Activated naive CD8-positive, alpha-beta T cell treated with anti-CD3 and anti-CD28 coated beads, Interleukin-2, amount 10 ng/mL, durations not matched to agents 7 days and 5 days (primary cell): ENCODE measurements at places on chromosomes 6 and 20. TPM values are rescaled to one million over a fixed set of nuclear protein-coding genes. Genes with fewer than 3 reads are reported as not detected.

Gene KIFC1
- 117 TPM for total RNA-seq

Gene APOM
- total RNA-seq: 3.1 TPM

Gene KCNB1
- total RNA-seq: 0.09 TPM

Gene ZNF311
- 0.45 TPM for total RNA-seq

Gene DEFB118
- not detected for total RNA-seq

Gene PRND
- not detected for total RNA-seq

Gene KCNG1
- not detected for total RNA-seq

Gene TGM2
- 0.50 TPM for total RNA-seq

Gene SUMO4
- 9.3 TPM for total RNA-seq

Gene SPTLC3
- 0.94 TPM for total RNA-seq

Gene HLA-DRA
- 25.8 TPM for total RNA-seq

Gene DCBLD1
- 6.2 TPM for total RNA-seq

Gene CENPW
- total RNA-seq: 43.3 TPM

DNA sequence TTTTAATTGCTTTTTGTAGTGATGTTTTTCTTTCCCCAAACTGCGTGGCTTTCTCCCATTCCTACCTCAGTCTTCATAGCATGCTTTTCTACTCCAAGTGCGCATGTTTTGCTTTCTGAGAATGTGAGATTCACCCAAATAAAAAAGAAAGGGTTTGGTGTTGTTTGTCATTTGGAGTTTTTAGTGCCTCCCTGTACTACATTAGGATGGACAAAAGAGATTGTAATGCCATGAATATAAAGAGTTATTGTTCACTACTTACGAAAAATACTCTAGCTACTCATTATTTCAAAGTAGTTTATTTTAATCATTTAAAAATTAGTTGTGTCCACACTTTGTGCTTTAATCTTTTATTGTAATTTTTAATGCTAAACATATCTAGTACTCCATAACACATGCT, 81.8 kb downstream of the RNF217 start:
- no peaks in the 10 kb centered on the region for H3K4me1 ChIP-seq
- H3K36me3 ChIP-seq: no peaks in the 10 kb centered on the region
- no peaks in the 10 kb centered on the region for H3K27me3 ChIP-seq
- no peak overlapping the region for H3K4me3 ChIP-seq
- no peak overlapping the region for H3K27ac ChIP-seq

DNA sequence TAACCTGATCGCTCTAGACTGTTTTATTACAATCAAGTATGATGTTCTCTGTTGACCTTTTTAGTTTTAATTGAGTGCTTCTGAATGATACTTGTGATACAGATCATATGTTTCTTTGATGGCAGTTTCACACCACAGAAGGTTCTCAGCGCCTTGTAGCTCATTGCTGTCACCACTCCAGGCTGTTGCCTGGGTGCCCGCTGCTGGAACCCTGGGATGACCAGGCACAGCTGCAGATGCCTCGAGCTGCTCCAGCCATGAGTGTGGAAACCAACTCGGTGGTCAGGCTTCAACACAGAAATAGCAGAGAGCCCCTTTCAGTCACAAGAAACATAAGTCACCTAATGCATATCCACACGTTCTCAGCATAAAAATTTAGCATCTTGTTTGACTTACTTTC, 112.7 kb downstream of the RPP40 start:
- H3K4me1 ChIP-seq: peaks cover 4% of the 10 kb centered on the region
- no peak overlapping the region for H3K27ac ChIP-seq
- H3K4me3 ChIP-seq: no peak overlapping the region
- peaks cover 18% of the 10 kb centered on the region for H3K36me3 ChIP-seq

DNA sequence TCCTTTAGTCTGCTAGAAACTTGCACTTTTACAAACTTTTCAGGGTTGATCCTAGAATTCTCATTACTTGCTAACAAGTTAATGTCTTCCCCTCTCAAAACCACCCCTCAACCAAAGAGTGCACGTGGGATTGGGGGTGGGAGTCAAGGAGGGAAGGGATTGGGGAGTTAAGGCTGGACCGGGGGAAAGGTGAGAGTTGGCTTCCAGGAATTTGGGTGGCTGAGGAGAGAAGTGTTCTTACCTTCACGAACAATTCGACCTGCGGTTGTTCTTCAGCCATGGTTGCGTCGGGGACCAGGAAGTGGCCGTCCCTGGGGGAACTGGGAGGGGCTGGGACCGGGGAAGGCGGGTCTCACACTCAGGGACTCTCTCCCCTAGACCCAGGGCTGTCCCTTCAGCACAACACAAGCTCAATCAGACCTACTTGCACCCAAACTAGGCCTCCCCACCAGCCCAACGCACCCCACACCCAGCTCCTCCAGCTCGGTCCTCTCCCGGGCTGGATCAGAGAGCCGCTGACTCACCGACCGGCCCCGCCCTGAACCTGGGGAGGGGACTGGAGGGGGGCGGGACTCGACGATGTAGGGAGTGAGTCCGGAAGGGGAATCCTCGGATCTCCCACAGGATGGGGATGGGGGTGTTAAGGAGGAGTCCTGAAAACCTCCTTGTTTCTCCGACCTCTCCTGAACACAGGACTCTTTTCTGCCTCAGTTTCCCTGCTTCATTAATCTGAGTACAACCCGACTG, at the start of gene CLIC1:
CLIC1 (minus strand) TSS at position 510 of the 747 bp plus-strand sequence; CDS start at position 280, 230 bp downstream.
- H3K27ac ChIP-seq: peak within 1 kb of the TSS; percentile 93
- DNase-seq: peak; percentile 78
- peaks cover 38% of the 10 kb centered on the region for H3K36me3 ChIP-seq
- peak within 1 kb of the TSS; percentile 98 for H3K4me3 ChIP-seq

GRCh38 chr6:150732765-150733539, 132.6 kb upstream of the MTHFD1L start:
- no peak overlapping the region for H3K27ac ChIP-seq
- H3K4me1 ChIP-seq: no peaks in the 10 kb centered on the region
- no peaks in the 10 kb centered on the region for H3K36me3 ChIP-seq
- no peaks in the 10 kb centered on the region for H3K27me3 ChIP-seq

DNA sequence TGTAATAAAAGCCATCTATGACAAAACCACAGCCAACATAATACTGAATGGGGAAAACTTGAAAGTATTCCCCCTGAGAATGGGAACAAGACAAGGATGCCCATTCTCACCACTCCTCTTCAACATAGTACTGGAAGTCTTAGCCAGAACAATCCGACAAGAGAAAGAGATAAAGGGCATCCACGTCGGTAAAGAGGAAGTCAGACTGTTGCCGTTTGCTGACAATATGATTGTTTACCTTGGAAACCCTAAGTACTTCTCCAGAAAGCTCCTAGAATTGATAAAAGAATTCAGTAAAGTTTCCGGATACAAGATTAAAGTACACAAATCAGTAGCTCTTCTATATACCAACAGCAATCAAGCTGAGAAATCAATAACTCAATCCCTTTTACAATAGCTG, 14.0 kb upstream of the RUNX2 start:
- H3K36me3 ChIP-seq: peaks cover 47% of the 10 kb centered on the region
- no peak overlapping the region for H3K27ac ChIP-seq
- no peak overlapping the region for H3K4me3 ChIP-seq

DNA sequence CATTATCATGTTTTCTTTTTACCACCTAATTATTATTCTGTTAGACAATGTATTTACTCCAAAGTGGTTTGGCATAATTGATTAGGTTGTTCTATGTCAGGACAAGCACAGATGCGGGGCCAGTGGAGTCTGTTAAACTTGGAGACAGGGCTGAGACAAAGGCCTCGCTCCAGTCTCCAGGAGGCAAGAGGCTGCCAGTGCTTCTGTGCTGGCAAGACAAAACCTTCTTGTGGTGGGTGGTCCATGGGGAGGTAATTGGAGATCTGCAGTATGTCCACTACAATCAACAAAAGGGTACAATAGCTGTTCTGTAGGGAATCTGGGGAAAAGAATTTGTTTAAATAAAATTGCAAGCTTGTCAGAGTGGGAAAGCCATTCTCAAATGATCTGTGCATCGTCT, 677.2 kb upstream of the SLC35B3 start:
- no peaks in the 10 kb centered on the region for H3K27me3 ChIP-seq
- no peaks in the 10 kb centered on the region for H3K4me1 ChIP-seq
- no peaks in the 10 kb centered on the region for H3K36me3 ChIP-seq
- no peak overlapping the region for H3K27ac ChIP-seq

DNA sequence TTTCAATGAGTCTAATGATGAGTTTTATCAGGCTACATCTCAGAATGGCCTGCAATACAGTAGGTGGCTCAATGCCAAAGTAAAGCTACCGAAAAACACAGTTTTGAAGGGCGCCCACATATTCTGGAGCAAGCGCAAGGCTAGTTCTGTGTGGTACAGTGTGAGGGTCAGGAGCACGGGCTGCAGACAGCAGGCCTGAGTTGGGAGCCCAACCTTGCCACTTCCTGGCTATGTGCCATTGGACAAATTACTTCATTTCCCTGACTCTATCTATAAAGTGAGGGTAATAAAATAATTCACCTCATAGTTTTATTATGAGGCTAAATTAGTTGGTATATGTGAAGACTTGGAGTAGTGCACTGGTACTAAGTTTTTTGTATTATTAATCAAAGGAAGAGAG, 150.7 kb downstream of the OPN5 start:
- H3K36me3 ChIP-seq: no peaks in the 10 kb centered on the region
- H3K27ac ChIP-seq: no peak overlapping the region
- no peak for DNase-seq
- H3K27me3 ChIP-seq: peaks cover 4% of the 10 kb centered on the region
- H3K4me3 ChIP-seq: no peak overlapping the region

DNA sequence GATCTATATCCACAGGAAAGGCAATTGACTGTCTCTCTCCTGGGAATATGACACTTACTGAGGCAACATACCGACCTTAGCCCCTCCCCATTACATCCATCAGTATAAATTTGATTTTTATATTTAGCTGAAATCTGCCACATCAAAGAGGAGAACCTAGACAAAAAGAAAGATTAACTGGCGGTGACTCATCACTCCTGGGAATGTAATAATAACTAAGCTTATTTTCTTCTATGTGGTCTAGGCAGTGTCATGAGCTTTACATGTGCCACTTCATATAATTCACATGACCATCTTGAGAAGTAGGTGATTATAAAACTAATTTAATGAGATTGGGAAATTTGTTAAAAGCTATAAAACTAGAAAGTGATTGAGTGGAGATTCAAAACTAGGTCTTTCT, 520.0 kb upstream of the HS3ST5 start:
- no peaks in the 10 kb centered on the region for H3K27me3 ChIP-seq
- no peaks in the 10 kb centered on the region for H3K36me3 ChIP-seq
- H3K4me3 ChIP-seq: no peak overlapping the region
- DNase-seq: no peak
- no peaks in the 10 kb centered on the region for H3K4me1 ChIP-seq
- no peak overlapping the region for H3K27ac ChIP-seq

GRCh38 chr20:50127587-50128519, 14.9 kb upstream of the UBE2V1 start:
- no peak for DNase-seq
- H3K27me3 ChIP-seq: no peaks in the 10 kb centered on the region
- H3K4me3 ChIP-seq: no peak overlapping the region
- H3K4me1 ChIP-seq: peaks cover 10% of the 10 kb centered on the region

- no peaks in the 10 kb centered on the region for H3K4me1 ChIP-seq
- H3K36me3 ChIP-seq: peaks cover 1% of the 10 kb centered on the region
- H3K4me3 ChIP-seq: no peak overlapping the region
- H3K27me3 ChIP-seq: peaks cover 2% of the 10 kb centered on the region
- H3K27ac ChIP-seq: no peak overlapping the region
These were observed 54.6 kb upstream of the RNF217 start for GRCh38 chr6:124907596-124907995.

DNA sequence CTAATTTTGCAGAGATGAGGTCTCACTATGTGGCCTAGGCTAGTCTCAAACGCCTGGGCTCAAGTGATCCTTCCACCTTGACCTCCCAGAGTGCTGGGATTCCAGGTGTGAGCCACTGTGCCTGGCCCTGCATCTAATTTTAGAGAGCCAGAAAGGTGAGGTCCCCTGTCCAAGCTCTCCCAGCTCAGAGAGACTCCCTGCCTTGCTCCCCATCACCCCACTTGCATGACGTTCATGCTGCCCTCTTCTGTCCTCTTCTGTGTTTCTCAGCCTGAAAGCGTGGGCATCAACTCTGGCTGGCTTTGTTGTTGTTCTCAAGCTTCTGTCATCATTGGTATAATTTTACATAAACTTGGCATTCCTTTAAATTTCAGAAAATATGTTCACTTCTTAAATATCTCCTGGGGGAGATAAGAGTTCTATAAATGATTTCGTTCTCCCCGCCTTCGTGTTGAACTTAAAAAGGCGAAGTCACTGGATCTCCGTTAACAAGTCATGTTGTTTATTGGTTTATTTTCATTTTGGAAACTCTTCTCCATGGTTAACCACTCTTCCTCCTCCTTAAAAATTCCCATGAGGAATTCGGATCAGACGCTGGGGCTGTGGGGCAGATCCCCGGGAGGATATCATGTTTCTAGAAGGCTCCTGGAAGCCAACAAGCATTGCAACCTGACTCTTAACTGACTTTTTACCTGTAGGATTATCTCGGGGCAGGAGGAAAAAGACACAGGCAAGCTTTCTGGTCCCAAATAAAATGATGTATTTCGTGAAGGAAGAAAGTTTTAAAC, 13.2 kb upstream of the PARD6B start:
- H3K27ac ChIP-seq: no peak overlapping the region
- DNase-seq: no peak
- H3K4me1 ChIP-seq: no peaks in the 10 kb centered on the region
- no peaks in the 10 kb centered on the region for H3K36me3 ChIP-seq

- H3K4me3 ChIP-seq: no peak overlapping the region
- no peaks in the 10 kb centered on the region for H3K36me3 ChIP-seq
- peaks cover 2% of the 10 kb centered on the region for H3K27me3 ChIP-seq
- no peak overlapping the region for H3K27ac ChIP-seq
These were observed 28.1 kb upstream of the AKAP7 start for GRCh38 chr6:131107151-131107550.

DNA sequence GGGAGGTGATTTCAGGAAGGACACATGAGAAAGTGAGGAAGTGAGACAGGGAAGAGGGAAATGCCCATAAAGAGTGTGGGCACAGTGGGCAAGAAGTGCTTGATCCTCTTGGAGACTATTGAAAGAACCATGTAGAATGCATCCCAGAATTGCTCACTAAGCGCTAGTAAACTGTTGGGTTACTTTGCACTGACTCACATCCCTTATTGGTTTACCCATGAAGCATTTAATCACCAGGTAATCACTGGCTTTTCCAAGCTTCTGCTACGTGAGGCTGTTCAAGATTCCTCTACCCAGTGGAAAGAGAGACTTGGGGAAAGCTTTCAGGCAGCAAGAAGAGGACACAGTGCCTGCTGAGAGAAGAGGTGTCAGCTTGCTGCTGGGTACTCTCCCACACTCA, 410.0 kb upstream of the JAG1 start:
- H3K4me3 ChIP-seq: no peak overlapping the region
- no peak for DNase-seq

DNA sequence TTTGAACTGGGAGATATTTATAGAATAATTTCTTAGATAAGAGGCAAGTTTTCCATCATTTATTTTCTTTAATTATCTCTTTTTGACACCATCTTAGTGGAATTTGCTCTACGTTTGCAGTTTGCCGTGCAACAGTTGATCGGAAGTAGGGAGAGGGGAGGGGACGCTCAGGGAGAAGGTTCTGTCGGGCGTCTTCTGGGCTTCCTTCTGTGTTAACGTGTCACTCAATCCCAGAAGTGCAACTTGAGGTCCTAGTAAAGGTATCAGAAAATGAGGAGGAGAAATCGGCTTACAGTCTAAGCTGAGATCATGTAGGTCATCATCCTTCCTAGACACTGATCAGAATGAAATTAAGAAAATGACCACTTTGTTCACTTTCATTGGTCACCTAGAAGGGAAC, 149.0 kb upstream of the SNX9 start:
- H3K4me1 ChIP-seq: peaks cover 5% of the 10 kb centered on the region
- H3K27me3 ChIP-seq: peaks cover 2% of the 10 kb centered on the region
- no peaks in the 10 kb centered on the region for H3K36me3 ChIP-seq
- no peak for DNase-seq

- DNase-seq: no peak
- H3K36me3 ChIP-seq: no peaks in the 10 kb centered on the region
- H3K27ac ChIP-seq: no peak overlapping the region
- H3K4me3 ChIP-seq: no peak overlapping the region
These were observed 39.7 kb downstream of the SIRPA start for GRCh38 chr20:1934721-1935573.
